ENCODE measurements at places on chromosomes 6 and 20.

GRCh38 chr6:105810105-105810921, 275.8 kb upstream of the PRDM1 start:
- peak; percentile 92 for DNase-seq

DNA sequence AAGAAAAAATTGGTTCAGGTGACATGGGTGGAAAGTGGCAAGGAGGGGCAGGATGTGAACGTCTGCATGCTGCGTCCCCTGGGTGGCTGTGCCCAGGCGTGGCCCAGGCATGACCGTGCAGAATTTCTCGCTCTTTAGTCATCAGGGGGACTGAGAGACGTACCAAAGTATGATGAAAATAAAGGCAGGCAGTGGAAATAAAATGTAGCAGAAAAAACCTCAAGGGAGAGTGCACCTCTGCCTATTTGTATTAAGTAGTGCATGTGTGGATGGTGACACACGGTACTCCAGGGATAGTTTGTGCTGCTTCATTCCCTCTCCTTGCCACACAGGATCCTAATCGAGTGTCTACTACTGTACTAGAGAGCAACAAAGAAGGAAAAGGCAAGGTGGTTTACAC, 81.1 kb downstream of the ATP9A start:
- peak; percentile 42 for DNase-seq

GRCh38 chr20:62603021-62603906, 39.0 kb upstream of the SLCO4A1 start:
- peak; percentile 67 for DNase-seq

DNA sequence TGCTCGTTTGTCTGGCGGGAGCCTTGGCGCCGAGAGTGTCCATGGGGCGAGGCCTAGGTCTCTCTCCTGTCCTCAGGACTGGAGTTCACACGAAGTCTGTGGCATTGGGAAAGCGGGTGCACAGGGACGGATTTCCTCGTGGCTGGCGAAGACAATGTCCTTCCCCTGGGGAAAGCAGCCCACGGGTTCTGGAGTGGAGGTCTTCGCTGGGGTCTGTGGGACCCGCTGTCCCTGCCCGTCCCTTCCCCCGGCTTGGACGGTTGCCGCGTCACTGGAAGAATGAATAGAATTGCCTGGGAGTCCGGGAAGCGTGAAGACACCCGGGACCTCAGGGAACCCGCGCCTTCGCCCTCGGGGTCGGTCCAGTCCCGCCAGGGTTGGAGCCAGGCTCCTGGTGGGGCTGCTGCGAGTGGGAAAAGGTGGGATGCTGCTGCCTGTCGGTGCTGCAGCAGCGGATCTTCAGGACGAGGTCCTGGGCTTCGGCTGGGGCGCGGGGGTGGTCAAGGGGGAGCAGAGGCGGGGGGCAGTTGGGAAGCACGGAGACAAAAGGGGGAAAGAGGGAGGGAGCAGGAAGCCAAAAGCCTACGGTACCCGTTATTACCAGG, 441.8 kb upstream of the DEFB115 start:
- DNase-seq = no peak

Measured in fibroblast of mammary gland (primary cell).